ENCODE measurements at places on chromosomes 4 and X.
A peak's percentile ranks its signal among the peaks of the same experiment; 100 is the strongest.

DNA sequence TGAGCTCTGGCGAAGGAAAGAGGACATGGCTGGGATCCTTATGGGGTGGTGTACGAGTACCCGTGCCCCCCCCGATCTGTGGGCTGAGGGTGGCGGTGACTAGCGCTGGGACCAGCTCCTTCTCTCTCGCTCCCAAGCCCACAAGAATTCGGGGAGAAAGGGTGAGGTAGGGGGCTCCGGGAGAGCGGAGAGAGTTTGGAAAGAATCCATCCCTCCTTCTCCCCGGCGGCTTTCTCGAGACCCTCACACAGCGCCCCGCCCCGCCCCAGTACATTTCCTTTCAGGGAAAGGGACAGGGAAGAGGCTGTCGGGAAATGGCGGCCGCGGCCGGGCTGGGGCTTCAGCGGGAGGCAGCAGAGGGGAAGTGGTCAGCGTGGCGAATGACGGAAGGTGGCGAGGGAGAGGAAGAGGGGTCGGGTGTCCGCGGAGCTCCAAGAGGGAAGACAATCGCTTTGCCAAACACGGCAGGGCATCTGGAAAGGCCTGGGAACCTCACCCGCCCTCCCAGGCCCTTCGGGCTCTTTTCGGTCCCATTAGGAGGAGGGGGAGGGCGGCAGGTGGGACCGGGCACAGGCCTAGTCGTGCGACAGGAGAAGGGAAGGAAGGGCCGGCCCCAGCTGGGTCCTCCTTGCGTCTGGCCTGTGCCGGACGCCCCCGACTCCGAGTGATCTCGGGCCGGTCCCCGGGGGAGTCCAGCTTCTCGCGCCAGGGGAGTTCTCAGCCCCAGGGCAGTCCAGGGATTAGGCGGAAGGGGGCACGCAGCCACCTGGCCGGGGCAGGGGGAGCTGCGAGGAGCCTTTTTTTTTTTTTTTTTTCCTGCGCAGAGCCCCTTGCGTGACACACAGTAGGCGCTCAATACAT lies 10.2 kb downstream of the HNRNPH2 start:
- ATAC-seq, result peak; percentile 74

GRCh38 chrX:12844319-12844718 lies 22.6 kb upstream of the TLR7 start:
- no peak for ATAC-seq

DNA sequence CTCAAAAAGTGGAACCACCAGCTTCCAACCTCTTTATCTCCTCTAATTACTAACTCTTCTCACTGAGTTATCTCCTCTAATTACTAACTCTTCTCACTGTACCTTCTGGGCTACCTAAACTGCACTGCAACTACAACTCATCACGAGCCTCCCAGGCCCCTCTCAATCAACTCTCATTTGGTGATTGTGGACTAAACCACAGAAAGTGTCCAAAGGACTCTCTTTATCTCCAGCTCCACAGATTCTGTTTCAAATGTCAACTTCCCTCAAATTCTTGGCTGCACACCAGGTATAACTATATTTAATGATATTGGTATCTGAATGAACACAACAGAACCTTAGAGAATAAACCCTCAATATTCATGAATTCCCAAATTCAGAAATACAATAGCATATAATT lies 182.9 kb downstream of the MAML3 start:
- no peak for ATAC-seq

- no peak for ATAC-seq
These were observed 37.9 kb upstream of the NKAP start for GRCh38 chrX:119981286-119982070.

- ATAC-seq, result no peak
These were observed 80.0 kb upstream of the DDX60 start for GRCh38 chr4:168398589-168398988.

GRCh38 chr4:145503486-145504072 lies 21.9 kb downstream of the SMAD1 start:
- no peak for ATAC-seq

DNA sequence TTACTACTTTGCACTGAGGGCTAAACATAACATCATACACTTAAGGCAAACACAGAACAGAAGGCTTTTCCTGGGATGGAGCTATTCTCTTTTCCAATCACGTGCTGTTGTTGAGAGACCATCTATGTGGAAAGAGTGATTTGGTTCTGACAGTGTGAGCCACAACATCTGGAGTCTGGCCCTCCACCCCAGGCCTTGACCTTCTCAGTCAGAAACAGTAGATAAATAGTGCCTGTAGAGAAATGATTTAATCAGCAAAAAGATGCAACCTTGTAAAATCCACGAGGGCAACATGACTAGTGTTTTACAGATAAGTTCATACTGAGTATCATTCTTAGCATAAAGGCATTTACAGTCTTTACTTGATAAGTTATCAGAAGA lies 10.8 kb upstream of the SFRP2 start:
- ATAC-seq, result no peak

- ATAC-seq, result no peak
These were observed 16.6 kb downstream of the AP1S2 start for GRCh38 chrX:15838017-15838416.
